ENCODE measurements at places on chromosomes 11 and 22.
A peak's percentile ranks its signal among the peaks of the same experiment; 100 is the strongest.

GRCh38 chr11:132782102-132782501 is 750.2 kb downstream of the OPCML start:
- DNase-seq, result no peak

DNA sequence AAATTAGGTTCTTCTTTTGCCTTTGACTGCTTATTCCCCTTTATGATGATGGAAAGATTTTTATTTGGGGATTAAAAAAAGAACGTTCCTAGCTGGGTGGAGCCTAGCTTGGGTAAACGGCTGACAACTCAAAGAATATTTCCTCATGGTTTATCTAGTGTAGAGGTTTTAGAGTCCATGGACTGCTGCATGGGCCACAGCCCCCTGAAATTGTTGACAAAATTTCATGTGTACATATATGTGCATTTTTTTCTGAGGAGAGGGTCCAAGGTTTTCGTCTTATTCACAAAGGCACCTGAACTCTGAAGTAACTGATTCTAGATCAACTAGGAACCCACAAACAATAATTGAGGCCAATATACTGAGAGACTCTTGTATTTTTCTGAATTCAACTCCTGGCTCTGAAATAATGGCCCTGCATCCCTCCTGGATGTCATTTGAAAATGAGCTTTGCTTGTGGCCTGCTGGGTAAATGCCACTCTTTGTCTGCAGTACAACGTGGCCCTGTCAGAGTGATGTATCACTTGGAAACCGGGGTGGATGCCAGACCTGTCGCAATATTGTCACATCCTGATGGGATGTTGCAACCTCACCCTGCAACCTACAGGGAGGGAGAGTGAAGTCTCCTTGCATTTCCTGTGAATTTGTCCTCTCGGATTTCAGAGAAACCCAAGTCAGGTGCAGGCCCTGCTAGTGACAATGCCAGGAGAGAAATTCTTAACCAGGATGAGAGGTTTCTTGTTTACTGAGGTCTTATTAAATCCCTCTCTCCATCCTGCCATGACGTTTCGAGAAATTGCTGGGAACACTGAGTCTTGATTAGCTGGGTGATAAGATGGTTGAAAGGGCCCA is 33.8 kb downstream of the EHF start:
- peak; percentile 75 for DNase-seq

- DNase-seq, result no peak
Measured at GRCh38 chr11:28542561-28542960, 434.4 kb downstream of the METTL15 start.

DNA sequence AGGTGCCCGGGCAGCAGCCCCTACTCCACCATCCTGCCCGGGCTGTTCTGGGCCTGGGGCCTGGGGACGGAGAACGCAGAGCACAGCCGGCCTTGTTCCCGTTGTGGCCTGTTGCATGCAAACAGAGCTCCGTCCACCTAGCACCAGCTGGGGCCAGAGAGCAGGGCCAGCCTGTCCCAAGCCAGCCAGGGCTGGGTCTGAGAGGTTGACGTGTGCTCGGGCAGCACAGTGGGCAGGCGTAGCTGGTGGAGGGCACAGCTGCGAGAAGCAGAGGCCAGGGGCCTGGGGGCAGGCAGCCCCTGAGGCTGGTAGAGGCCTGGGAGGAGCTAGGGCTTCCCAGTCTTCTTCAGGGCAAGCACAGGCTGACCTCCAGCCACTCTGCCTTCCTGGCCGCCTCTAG is 1192.6 kb downstream of the BRD1 start:
- no peak for DNase-seq

DNA sequence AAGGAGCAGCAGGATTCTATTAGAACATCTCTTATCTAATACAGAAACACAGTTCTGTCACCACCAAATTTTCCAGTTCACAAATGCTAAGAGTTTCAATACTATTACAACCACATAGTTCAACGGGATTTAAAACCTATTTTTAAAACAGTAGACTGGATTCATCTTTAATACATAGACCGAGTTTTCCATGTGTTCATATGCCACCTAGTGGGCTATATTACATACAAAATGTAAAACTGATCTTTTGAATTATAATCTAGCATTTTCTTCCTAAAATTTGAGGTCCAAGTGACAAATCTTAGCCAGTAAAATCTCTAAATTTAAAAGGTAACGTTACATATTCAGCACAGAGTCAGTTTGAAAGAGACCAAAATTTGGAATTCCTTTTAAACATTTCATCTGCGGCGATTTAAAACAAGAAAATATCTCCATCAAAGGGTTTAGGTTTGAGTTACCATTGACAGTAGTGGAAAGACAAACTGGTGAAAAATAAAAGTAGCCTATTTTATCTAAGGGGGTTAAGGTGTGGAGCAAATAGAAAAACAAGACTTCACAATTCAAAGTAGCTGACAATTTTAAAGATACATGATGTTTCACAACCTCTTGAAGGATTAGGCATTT is 269.3 kb upstream of the MPPED2 start:
- peak; percentile 22 for DNase-seq

- DNase-seq, result peak; percentile 39
Measured at GRCh38 chr11:43856993-43857392, 23.6 kb upstream of the ALKBH3 start.

GRCh38 chr11:18723991-18724390 is 2.0 kb downstream of the IGSF22 start:
- no peak for DNase-seq

DNA sequence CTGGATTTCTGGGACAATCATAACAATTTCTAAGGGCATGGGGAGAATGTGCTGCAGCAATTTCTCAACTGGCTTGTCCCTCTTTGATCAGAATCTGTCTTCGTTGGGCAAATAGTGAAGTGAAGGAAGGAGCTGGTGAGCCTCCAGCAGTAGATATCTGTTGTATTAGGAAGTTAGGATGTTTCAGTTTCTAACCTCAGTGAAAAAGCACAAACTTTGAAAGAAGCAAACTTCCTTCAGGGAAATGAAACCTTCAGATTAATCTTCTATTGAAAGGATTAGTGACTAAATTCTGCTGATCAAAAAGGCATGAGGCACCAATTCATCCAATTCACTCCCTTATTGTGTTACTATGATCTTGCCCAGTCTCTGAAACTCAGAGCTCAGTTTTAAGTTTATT is 24.3 kb downstream of the LMO2 start:
- DNase-seq, result peak; percentile 50

DNA sequence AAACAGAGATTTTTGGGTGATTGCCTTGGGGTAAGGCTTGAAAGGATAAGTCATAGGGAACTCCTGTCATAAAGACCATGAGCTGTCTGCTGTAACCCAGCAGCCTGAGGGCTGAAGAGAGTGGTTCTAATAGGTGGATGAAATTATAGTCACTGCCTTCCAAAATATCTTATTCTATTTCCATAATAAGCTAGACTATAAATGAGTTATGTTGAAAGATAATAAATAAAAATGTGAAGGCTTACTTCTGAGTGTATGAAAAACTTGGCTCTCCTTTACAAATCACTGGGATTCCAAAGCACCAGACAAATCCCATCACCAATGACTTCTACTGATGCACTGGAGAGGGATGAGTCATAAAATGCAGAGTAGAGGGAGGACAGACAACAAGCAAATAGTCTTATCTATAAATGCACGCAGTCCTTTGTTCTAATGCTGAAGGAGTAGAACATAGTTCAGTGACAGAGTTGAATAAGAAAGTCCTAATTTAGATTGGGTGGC is 775.0 kb upstream of the LRRC4C start:
- no peak for DNase-seq

DNA sequence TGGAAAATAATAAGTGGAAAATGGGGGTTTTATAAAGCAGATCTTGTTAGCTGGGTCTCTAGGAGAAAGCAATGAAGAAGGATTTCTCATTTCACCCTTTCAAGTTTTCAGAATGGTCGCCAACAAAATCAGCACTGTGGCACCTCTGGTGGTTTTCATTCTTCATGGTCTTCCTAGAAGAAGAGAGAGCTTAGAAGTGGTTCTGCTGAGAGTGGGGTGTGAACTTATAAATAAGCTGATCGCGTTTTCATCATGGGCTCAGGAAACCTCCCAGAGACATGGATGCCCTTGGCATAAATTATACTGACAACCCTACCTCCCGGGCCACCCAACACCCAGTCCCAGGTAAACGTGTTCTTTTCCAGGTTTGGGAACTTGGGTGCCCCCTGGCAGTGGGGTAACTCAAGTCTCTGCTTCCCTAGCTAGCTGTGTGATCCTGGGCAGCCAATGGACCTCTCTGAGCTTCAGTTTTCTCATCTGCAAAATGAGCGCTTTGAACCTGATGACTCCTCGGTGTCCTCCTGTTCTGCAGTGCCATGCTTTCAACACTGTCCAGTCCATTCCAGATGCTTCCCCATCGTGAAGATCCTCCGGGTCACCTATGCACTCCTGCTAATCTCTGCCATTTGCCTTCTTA is 72.6 kb upstream of the GRAMD1B start:
- no peak for DNase-seq

DNA sequence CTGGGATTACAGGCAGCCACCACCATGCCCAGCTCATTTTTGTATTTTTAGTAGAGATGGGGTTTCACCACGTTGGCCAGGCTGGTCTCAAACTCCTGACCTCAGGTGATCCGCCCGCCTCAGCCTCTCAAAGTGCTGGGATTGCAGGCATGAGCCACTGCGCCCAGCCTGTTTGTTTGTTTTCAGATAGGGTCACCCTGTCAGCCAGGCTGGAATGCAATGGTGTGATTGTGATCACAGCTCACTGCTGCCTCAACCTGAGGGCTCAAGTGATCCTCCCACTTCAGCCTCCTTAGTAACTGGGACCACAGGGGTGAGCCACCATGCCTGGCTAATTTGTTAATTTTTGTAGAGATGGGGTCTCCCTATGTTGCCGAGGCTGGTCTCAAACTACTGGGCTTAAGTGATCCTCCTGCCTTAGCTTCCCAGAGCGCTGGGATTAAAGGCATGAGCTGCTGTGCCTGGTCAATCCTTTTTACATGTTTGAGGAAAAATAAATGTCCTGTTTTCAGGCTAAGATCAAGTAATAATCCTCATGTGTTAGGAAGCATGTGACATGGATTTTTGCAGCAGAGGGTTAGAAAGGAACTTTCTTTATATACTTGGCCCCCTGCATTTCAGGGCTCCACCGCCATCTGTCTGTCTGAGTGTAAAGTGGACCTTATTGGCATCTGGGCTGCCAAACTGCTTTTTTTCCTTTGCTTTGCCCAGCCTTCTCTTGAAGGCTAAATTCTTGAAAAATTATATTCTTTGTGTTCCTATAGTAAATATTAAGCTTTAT is 4.8 kb upstream of the SLC3A2 start:
- DNase-seq, result no peak

DNA sequence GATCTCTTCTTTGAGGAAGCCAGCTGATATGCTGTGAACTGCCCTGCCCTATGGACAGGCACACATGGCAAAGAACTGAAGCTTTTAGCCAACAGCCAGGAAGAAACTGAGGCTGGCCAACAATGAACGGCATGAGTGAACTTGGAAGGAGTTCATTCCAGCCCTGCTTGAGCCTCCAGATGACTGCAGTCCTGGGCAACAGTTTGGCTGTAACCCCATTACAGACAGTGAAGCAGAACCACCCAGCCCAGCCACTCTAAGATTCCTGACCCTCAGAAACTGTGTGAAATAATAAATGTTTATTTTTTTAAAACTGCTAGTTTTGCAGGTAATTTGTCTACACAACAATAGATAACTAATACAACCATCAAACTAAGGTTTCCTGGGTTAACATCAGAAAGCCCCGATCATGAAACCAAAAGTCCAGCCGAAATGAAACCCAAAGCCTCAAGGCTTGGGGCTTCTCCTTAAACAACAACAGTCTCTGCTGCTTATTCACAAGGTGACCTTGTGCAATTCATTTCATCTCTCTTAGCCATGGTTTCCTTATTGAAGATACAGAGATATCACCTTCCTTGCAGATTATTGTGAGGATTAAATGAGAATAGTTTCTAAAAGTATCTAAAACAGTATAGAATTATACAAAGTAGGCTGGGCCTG is 31.4 kb downstream of the PAK1 start:
- DNase-seq, result peak; percentile 28
